Stimulated activated CD8-positive, alpha-beta memory T cell treated with anti-CD3 and anti-CD28 coated beads, Interleukin-7, amount 100 ng/mL, for 4 hours (primary cell): ENCODE measurements at places on chromosomes 4 and X.

- DNase-seq, result no peak
These were observed at the start of gene SOD3 for GRCh38 chr4:24794916-24795665. Gene SOD3 (plus strand): TSS chr4:24795573. CDS start chr4:24799522, 3,949 bp downstream.

- no peak for DNase-seq
These were observed 6.5 kb downstream of the NEUROG2 start for GRCh38 chr4:112509243-112510141.

DNA sequence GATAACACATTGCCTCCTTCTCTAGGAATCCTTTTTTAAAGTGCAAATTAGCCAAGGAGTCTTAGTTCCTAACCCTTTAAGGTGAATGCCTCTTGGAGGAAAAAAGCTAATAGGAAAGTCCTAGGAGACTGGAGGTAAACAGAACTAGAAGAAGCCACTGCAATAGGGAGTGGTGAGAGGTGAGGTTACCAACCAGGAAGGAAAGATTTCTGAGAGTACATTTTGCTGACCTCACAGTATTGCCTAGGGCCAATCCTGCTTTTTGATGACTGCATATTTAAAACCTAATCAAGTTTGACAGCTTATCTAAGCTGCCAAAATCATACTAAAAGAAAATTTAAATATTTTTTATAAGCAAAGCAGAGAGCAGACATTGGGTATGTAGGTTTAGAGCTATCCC, 7.3 kb upstream of the CUL4B start:
- no peak for DNase-seq

DNA sequence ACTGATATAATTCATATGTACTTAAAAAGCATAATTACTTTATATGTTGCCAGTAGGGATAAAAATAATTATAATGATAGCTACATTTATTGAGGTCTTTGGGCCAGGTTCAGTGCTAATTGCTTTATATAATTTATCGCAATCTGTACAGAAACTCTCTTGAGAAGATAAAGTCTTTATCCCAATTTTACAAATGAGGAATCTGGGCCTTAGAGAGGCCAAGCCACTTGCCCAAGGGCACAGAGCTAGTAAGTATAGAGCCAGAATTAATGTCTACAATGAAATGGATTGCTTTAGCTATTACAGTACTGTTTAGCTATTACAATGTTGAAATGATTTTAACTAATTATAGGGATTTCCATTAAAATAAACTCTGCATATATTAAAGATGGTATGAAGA, 30.6 kb upstream of the TBC1D1 start:
- no peak for DNase-seq

GRCh38 chrX:2892816-2893215, 36.3 kb downstream of the ARSD start:
- no peak for DNase-seq

GRCh38 chr4:8340781-8341241, 71.3 kb downstream of the HTRA3 start:
- DNase-seq, result no peak

DNA sequence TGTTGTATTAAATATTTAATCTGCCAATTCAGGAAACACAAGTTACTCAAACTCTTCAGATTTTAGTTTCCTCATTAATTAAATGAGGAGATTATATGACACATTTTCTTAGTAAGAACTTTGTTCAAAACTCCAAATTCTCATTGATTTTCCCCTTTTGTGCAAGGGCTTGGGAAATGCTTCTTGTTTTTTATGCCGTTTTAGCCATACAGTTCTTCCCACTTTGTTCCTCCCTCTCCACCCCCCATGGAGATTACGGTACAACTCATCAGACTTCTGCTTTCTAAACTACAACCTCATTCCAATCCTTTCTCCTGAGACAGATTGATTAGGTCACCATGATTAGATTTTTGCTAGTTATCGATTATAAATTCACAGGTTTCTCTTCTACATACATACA, 10.9 kb upstream of the BBS7 start:
- no peak for DNase-seq

GRCh38 chr4:48509543-48509942, 19.5 kb downstream of the ZAR1 start:
- no peak for DNase-seq

- no peak for DNase-seq
These were observed 896.6 kb upstream of the INTU start for GRCh38 chr4:126736133-126736518.

GRCh38 chr4:149709640-149710039, 106.0 kb downstream of the IQCM start:
- DNase-seq, result no peak

GRCh38 chr4:146401274-146401673, 120.5 kb downstream of the SLC10A7 start:
- no peak for DNase-seq

- no peak for DNase-seq
These were observed 367.5 kb upstream of the CTSO start for GRCh38 chr4:156321203-156321602.

DNA sequence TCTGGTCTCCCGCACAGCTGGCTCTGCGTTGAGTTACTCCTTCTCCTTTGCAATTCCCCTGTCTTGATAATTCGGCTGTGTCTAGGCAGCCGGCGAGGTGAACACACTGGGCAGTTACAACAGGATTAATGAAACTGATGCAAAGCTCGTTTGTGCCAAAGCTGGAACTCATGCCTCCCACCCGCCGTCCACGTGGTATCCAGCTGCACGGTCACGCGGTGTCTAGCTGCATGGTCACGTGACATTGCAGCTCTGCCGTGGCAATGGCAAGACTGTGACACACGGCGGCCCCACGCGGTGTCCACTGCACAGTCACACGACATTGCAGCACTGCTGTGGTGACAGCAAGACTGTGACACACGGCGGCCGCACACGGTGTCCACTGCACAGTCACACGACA, 31.2 kb upstream of the LRPAP1 start:
- DNase-seq, result no peak

DNA sequence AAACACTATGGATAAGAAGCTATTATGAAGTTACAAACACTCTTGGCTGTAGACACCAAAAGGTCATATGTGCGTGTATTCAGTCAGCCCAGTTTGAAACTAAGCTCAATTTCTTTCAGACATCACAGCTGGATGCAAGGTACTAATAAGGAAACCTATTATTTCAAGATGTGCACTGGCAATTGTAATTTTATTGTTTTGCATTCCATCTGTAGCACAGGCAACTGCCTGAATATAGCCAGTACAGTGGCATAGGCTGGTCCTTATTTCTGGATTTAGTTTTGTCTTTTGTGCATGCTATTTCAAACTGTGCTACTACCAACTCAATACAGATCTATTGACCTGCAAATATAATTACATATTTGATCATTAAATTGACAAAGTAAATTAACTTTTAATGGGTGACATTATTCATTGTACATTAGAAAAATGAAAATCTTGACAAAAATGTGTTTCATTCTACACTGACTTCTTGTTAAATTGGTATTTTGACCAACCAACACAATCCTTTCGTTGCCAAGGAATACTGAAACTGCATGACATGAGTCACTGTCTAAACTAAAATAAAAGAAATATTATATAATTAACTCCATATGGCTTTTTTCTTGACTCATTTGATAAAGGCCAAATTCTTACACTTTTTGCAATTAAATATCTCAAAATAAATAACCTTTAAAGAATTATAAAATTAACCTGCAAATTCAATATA, 594.3 kb upstream of the ADGRL3 start:
- DNase-seq, result no peak

- DNase-seq, result no peak
These were observed 42.0 kb downstream of the TEC start for GRCh38 chr4:48227662-48228061.

DNA sequence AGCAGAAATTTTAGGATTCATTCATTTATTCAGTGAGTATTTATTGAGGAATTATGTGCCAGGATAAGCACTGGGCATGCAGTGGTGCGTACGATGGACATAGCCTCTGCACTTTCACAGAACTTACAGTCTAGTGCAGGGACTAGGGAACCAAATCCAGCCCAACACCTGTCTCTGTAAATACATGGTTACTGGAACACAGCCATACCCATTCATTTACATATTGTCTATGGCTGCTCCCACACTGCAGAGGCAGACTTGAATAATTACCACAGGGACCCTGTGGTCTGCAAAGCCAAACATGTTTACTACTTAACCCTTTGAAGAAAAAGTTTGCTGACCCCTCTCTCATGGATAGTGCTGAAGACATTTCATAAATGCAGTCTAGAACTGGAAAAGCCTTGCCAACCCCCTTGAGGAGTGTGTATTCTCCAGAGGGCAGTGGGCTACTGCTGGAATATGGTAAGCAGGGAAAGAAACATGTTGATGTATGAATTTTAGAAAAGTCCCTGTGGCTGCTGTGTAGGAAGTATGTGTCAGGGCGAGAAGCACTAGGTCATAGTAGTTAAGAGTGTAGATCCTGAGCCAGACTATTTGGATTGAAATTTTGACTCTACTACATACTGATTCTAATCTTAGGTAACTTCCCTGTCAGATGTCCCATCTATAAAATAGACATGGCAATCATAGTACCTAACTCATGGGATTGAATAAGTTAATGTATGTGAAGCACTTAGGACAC, 75.5 kb downstream of the GALNT7 start:
- DNase-seq, result no peak

GRCh38 chrX:13076176-13076961, 31.9 kb upstream of the FAM9C start:
- DNase-seq, result no peak

- no peak for DNase-seq
These were observed 89.4 kb upstream of the PPP2R3B start for GRCh38 chrX:475926-476723.

GRCh38 chrX:17027931-17028330, 81.5 kb downstream of the REPS2 start:
- no peak for DNase-seq

DNA sequence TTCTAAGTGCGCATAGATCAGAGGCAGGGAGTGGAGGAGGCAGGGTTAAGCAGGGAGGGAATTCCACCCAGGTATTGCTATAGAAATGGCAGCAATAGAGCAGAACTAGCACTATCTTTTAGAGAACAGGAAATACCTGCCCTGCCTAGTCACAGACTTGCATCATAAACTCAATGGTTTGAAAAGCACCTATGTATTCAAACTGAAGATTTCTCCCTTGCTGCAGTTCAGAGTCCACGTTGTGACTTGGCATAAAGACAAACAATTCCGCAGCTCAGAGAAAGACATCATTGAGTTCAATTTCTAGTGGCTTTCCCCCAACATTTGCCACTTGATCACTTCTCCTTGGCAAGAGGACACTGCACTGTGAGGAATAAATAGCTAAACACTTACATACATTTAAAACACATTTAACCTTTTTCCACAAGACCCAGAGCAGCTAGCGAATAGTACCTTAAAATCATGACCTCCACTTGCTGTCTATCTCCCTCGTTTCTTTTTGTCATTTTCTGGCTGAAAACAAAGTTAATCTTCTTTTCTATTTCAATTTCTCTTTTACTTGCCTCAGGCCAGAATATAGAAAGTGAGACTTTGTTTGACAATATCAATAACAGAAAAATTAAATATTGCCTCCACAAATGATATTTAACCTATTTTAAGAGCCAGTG, 42.4 kb downstream of the SLC7A11 start:
- DNase-seq, result no peak

DNA sequence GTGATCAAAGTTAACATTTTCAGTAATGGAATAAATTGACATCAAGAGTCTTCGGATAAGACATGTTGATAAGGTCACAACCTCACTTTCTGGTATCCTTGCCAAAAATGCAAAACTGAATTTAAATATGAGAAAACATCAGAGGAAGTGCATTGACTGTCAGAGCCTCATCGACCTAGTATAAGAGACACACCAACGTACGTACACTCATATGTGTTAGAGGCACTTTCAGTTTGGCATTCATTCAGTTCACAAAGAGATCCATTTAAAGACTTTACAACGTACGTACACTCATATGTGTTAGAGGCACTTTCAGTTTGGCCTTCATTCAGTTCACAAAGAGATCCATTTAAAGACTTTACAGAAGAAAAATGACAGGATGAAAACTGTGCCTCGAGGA, 280.3 kb downstream of the INPP4B start:
- no peak for DNase-seq

DNA sequence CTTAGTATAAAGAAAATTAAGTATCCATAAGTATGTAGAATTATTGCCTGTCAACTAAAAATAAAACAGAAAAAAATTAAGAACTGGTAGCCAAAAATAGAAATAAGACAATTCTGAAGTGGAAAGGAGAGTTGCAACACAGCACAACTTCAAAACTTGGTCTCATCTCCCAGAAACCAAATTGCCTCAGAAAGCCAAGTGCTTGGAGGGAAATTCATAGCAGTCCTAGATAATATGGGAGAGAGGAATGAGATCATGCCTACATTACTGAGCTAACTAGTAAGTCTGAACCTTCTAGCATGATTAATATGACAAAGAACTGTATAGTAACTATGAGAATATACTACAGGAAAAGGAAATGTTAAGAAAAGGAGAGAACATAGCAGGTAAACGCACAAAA, 256.5 kb downstream of the LDB2 start:
- no peak for DNase-seq

- no peak for DNase-seq
These were observed 228.8 kb downstream of the THOC2 start for GRCh38 chrX:123504047-123504446.

GRCh38 chr4:6560416-6561172, 14.4 kb upstream of the MAN2B2 start:
- no peak for DNase-seq
